ENCODE measurements at places on chromosomes 7 and 10.

- DNase-seq: no peak
Measured at GRCh38 chr10:130812381-130813148, 499.0 kb downstream of the TCERG1L start.

GRCh38 chr7:38360776-38361175, 87.3 kb upstream of the TARP start:
- DNase-seq: no peak

DNA sequence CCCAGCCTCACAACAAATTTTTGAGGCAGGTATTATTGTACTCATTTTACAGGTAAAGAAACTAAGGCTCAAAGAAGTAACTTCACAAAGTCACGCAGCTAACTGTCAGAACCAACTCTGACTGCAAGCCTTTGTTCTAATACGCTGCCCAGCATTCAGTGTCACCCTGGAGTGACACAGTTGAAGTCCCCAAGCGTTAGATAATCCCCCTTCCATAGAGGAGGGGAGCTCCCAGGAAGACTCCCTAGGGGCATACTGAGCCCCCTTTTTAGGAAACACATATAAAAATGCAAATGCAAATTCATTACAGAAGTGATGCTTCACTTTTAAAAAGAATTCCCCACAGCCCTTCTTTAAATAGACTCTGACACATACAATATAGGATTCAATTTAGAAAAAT, 101.0 kb upstream of the MACROH2A2 start:
- DNase-seq: no peak

GRCh38 chr10:1297566-1298301, 241.5 kb downstream of the WDR37 start:
- DNase-seq: no peak

DNA sequence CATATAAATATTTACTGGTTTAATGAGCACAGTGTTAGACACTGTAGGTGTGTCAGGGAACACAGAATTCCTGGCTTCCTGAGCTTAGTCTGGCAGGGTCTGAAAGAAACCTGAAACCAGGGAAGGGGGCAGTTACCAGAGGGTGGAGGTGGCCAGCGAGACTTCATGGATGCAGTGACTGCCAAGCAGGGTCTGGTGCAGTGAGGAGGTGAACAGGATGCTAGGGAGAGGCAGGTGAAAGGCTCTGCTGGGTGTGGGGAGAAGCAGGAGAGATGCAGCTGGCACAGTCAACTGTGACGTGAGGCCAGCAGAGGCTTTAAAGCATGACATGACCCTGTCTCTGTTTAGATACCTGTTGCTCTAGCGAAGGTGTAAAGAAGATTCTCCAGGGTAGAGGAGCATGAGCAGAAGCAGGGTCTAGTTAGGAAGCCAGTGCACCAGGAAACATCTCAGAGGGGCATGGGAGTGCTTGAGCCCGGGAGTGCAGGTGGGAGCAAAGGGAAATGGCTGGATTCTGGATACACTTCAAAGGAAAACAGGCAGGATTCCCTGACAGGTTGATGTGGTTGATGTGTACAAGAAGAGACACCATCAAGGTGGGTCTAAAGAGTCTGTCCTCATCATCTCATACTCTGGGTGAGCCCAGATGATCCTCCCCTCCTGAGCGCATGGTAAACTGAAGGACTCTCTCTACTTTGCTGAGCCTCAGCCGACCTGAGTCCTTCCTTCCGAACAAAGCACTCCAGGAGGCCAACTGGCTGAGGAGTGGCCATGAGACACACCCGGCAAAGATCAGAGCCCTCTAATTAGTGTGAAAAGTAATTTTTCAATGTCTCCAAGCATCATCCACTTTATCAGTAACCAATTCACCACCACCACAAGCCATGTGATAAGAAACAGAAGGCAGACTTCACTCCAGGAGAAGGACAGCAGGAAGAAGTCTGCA, 186.8 kb downstream of the COBL start:
- DNase-seq: no peak

- no peak for DNase-seq
Measured at GRCh38 chr7:64294701-64295420, 18.9 kb upstream of the ZNF736 start.

DNA sequence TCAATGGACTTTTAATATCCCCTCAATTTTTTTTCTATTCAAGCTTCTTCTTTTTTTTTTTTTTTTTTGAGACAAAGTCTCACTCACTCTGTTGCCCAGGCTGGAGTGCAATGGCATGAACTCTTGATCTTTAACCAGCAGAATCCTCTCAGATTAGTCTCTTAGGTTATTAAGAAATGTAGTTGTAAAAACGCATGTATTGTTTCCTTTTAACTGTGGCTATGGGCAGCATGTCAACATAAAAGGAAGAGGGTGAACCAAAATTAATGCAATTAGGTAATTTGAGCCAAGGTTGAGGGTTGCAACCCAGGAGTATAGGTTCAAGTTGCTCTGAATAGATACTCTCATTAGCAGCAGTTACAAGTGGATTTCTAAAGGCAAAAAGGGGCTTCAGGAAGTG, 4.3 kb upstream of the GSTO1 start:
- no peak for DNase-seq

DNA sequence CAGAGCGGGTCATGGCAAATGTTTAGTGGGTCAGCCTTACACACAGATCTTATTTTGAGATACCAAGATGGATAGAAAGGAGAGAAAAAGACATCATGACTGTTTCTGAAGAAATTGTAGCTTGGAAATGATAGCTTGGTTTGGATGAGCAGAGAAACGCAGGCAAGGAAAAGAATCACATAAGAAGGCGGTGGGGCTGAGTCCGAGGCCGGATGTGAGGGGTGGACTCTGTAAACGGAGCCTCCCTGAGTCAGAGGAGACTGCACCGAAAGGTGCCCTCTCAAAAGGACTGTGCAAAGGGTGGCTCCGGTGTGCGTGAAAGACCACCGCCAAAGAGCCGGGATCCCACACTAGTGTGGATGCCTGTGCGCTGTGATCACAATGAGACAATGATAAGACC, 53.7 kb downstream of the ADARB2 start:
- no peak for DNase-seq

- DNase-seq: no peak
Measured at GRCh38 chr7:156665101-156665500, 24.5 kb downstream of the RNF32 start.

DNA sequence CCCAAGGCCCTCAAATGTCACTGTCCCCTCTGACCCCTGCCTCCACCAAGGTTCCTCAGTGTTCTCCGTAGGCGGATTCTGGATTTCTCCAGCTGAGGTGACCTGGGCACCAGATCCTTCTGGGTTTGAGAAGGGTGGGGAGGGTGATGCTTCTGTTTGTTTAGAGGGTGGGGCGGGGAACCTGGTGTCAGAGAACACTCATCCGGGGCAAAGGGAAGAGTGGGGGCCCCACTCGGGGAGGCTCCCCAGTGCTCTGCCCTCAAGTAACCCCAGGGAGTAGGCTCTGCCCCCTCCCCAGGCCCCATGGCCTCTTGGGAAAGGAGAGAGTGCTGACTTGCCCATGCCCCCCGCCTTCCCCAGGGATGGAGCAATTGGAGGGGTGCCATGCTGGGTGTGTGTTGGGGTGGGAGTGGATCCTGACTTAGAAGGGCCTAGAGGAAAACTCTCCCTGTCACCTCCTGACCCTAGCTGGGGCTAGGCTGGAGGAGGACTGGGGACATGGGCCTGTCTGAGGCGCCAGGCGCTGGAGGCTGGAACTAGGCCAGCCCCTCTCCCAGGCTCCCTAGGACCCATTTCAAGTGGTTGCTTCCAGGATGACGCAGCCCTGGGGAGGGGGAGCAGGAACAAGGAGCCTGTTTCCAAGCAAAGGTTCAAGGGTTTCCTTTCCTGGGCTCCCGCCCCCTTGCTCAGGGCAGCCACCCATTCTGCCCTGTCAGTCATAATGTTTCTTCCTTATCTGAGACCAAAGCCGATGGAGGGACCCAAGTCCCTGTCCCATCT, 27.9 kb downstream of the KAZALD1 start:
- no peak for DNase-seq

- DNase-seq: no peak
Measured at GRCh38 chr10:74194999-74195398, 44.0 kb downstream of the ADK start.

Data from T-helper 9 cell (primary cell).